Stimulated activated CD4-positive, alpha-beta T cell treated with anti-CD3 and anti-CD28 coated beads, Interleukin-15, amount 100 ng/mL, for 1 hour (primary cell): ENCODE measurements at places on chromosomes 3 and 15.

DNA sequence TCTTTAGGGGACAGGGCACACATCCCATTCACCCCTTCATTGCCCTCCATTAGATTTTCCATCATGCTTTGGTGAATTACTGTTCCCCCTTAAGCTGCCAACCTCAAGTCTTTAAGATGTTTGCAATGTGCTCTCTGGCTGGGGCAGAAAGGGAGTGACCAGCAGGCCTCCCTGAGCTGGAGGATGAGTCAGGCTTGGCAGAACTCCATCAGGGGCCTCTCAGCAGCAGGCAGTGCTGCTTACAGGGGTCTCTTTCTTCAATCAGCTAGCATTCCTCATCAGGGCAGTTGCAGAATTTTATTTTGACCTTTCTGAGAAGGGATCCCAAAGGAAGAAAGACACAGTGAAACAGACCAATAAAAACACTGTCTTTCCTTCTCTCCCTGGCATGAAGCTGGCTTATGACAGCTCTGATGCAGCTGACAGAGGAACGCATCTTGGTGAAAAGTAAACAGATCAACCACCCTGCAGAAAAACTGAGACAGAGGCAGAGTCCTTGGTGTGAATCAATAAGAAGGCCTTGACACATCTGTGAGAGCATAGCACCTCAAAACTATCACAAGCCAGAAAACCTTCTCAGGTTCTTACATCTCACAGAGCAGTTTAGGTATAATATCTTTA lies 88.7 kb upstream of the MRPL3 start:
- DNase-seq: no peak

- no peak for DNase-seq
Measured at GRCh38 chr15:55742927-55743728, at the start of gene PRTG. Gene PRTG (minus strand): TSS chr15:55743152. CDS start chr15:55742931, 221 bp downstream.

- DNase-seq: no peak
Measured at GRCh38 chr3:10845001-10845761, 29.2 kb downstream of the SLC6A11 start.

DNA sequence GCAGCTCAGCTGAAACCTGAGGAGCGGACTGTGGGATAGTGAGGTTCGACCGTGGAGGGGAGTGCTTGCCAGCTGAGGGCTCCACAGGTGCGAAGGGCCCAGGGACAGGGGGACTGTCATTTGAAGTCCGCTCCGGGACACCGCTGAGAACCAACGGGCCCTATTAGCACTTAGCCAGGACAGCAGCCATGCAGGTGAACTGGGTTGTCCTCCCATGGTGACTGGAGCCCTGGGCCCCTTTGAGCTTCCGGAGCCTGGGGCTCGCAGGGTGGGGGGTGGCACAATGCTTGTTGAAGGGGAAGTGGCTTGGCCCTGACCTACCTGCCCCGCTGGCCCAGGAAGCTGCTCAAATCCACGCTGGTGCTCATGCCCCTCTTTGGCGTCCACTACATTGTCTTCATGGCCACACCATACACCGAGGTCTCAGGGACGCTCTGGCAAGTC lies 24.7 kb downstream of the PTH1R start:
- no peak for DNase-seq

GRCh38 chr3:186529201-186529999 lies 14.8 kb downstream of the CRYGS start:
- DNase-seq: no peak

GRCh38 chr3:50100386-50100785 lies 11.7 kb downstream of the RBM5 start:
- no peak for DNase-seq

DNA sequence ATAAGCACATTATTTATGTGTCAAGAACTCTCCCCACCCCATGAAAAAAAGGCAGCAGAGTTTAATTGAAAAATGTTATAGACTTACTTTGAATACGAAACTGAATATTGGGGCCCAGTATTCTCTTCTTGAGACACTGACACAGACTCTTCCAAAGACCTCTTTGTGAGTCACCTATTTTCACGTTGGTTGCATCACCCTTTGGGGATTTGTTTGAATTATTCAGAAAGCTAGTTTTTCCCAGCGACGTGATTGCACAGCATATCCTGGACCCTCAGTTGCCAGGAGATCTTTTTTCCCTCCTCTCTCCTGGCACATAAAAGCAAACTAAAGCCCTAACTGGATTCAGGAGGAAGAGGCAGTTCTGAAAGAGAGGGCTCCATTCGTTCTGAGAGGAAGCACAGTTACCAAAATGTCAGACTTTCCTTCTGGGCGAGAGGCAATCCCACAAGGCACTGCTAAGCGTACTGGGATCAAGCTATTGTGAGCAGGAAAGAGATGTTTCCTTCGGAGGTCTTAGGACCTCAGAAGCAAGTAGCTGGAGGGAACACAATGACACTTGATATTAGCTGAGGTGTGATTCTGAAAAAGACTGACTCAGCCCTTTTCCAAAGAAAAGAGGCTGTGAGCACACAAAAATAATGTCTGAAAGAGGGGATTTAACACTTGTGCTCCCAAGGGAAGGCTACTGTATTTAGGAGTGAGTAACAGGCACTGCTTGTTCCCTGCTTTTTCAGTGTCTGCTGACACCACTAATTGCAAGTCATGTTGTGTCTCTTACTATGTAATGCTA lies 65.8 kb upstream of the CADPS start:
- DNase-seq: no peak

DNA sequence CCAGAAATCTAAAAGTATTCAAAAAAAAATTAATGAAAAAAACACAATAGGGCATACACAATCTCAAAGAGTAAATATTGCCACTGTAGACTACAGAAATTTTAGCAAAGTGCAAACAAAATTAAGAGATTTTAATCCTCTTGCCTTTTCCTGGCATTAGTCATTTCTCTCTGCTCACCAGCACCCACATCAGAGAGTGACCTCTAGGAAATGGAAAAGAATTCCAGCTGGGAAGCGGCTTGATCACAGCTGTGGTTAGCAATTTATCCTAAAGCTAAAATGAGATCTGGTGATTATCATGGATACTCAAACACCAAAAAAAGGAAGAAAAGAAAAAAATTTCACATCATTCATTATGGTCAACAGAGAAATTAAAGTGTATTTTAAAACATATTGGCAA lies 7.5 kb downstream of the CSNK1G1 start:
- no peak for DNase-seq

DNA sequence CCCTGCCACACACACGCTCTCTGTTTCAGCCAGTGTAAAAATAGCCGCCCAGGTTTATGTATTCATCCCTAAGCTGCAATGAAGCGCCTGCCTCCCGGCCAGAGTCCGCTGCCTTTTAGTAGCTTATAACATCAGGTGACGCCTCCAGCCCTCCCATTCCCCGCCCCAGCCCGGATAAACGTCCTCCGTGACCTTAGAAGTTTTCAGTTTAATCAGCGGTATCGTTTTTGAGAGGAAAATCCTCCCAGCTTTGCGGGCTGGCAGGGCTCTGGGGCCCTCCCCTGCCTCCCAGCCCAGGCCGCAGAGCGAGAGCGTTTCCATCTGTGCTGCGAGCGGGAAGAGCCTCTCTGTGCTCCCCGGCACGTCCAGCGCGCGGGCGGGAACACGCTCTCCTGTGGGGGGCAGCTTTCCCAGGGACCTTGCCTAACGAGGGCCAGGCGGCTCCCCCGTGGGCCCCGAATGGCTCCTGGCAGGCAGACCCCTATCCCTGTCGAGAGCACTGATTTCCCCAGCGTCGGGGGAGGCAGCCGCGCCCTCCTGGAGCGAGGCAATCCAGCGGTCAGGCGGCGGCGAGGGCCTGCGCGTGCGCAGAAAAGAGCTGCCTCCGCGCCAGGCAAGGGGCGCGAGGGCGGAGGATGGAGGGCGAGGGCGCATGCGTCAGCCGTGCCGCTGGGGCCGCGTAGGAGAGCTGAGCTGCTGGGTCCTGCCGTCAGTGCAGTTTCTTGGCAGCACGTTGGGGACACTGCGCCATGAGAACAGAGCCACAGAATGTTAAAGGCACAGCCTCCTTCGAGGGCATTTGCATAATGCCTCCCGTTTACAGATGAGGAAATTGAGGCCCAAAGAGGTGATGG lies 71.1 kb downstream of the CCNL1 start:
- DNase-seq: peak; percentile 90

DNA sequence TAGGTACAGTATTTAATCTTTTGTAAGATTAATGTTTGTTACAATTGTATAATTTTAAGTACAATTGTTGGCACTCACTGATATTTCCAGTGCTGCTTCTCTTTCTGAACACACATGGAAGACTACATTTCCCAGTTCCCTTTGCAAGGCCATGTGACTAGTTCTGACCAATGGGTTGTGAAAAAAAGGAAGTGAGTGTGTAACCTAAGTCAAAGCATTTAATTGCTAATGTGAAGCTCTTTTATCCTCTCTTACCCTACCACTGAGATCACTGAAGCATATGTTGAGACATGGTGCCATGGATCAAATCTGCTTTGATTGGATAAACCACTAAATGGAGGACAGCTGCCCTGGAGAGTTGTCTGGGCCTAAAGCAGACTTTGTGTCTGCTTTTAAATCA lies 83.9 kb upstream of the PLXND1 start:
- DNase-seq: no peak

DNA sequence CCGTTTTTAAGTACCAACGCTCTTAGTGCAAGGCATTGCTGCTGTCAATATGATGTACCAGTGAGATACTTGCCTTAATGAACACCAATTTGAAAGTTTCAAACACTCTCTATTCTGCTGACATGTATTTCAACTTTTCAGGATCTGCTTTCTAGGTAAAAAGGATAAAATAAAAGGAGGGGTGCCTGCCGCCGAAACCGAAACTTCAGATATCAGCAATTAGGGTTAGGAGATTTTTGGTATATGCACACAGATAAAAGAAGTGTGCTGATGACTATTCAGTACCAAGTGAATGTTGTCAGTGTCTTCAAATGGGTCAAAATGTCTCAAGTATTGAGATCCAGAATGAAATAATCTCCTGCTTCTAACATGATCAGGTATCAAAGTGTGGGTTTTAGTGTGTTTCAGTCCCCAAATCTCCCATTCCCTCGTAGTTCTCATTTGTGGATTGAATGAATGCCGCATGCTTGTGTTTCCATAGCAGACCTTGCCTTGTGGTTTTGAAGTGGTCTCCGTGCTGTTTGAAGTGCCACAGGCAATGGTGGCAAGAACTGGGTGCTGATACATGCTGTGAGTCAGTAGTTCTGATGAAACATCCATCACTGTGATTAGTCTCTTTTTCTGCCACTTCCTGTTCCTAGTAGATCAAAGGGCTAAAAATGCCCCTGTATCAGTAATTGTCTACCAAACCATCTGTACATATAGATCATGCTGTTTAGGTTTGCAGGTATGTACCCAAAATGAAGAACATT lies 22.5 kb downstream of the CHST14 start:
- DNase-seq: no peak

DNA sequence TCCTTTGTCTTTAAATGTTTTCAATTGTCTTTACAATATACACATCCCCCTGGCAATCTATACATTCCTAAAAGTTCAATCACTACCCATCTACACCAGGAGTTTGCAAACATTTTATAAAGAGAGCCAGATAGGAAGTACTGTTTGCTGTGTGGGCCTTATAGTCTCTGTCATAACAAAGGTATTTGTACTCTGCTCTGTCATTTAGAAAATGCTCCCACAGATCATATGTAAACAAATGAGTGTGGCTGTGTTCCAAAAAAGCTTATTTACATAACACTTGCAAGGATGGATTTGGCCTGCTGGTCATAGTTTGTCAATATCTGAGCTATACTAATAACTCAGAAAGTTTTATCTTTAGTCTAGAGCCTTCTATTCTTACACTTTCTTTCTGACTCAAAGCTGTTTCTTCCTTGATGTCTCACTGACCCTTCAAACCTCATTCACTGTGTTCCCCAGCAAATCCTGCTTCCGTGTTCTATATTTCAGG lies 511.9 kb downstream of the GBE1 start:
- DNase-seq: no peak

GRCh38 chr15:83436513-83437158 lies 10.5 kb upstream of the SH3GL3 start:
- no peak for DNase-seq

DNA sequence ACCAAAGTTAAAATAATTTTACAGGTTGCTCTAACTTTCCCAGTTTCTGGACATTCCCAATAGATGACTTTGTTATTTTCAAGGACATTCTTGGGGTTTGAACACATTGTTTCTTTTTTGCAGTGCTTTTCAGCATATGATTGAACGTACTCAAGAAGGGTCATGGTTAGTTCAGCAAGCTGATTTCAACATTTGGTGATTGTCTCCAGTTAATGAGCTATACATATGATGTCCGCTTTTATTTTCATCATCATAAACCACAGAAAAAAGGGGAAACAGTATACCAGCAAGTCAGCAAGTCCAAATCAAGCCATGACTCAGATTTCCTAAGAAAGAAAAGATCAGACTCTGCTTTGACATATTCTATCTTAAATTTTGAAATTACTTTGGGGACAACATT lies 69.4 kb downstream of the B3GALNT1 start:
- DNase-seq: no peak

- no peak for DNase-seq
Measured at GRCh38 chr3:188370081-188370830, 216.3 kb downstream of the LPP start.

GRCh38 chr3:159191447-159191846 lies 389.6 kb downstream of the MFSD1 start:
- no peak for DNase-seq

GRCh38 chr15:38453971-38454695 lies at the start of gene FAM98B:
Gene FAM98B (plus strand): TSS chr15:38454127. CDS start chr15:38454162, 35 bp downstream.
- peak; percentile 90 for DNase-seq

DNA sequence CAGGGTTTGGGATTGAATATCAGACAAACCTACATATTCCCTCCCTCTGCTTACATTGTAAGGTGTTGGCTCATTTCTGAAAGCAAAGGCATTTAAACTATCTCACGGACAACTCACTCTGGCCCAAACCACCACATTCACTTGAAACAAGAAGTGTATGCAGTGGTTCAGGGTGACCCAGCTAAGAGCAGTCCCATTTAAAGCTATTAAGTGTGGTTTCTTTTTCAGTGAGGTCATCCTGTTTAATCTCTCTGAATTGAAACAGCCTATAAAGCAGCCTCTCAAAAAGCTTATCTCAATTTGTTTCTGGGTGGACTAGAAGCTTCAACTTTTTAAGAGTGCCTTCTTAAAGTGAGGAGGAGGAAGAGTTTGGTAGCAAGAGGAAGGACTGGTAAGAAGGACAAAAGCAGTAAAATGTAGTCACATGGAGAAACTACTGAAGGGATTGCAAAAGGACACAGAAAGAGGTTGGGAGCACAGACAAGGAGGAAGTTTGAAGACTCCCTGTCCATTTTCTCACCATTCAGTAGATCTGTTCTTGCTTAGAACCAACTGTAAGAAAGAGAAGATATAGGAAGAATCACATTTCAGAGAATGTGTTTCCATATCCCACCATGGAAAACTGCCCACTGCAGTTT lies 151.6 kb downstream of the TMCO5A start:
- no peak for DNase-seq

GRCh38 chr3:130014526-130014925 lies 40.0 kb downstream of the TRH start:
- DNase-seq: no peak

DNA sequence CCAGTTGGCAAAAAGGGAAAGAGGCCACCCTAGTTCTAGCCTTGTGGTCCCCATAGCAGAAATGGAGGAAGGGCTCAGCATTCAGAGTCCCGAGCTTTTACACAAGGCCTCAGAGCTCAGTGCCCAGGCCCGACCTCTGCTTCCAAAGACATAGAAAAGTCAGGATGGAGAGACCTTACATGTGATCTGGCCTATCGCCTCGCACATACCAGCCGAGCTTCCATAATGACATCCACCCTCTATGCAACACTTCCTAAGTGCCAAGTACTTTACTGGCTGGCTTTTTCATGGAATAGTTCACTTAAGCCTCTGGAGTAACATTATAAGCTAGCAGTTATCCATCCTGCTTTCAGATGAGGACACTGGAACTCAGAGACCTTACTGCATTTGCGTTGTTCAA lies 275.9 kb downstream of the FAM43A start:
- no peak for DNase-seq

GRCh38 chr3:53841296-53841695 lies 4.9 kb downstream of the CHDH start:
- no peak for DNase-seq
